T-cell (primary cell): ENCODE measurements at places on chromosomes 5 and 9.

- DNase-seq, result no peak
Measured at GRCh38 chr9:89404074-89404473, 85.8 kb downstream of the SECISBP2 start.

DNA sequence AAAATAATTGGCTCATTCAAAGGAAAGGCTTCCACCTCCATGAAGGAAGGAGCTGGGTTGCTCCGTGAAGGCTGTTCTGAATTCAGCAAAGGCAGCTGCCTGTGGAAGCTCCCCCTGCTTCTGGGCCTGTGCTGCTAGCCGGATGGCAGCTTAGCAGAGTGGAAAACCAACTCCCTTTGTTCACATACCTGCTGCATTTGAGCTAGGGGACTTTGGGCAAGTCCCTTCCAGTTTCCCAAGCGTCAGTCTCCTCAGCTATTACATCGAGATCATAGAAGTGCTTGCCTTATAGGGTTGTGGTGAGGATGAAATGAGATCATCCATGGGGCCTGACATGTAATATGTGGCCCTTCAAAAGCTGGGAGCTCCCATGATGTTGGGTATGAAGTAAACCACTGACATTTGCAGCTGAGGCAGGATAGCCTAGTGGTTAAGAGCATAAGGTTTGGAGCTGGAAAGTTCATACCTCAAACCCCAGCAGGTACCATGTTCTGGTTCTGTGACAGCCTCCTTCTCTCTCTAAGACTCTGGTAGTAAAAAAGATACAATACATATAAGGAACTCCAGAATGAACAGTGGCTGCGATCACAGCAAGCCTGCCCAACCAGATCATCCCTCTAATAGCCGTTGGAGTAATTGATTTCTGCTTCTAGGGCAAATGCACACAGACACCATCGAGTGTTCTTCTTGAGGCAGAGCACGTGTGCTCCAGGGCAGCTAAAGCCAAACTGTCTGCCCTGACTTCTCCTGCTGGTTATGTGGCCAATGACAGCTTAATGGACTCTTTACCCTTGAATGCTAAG is 11.0 kb upstream of the DENND1A start:
- no peak for DNase-seq

DNA sequence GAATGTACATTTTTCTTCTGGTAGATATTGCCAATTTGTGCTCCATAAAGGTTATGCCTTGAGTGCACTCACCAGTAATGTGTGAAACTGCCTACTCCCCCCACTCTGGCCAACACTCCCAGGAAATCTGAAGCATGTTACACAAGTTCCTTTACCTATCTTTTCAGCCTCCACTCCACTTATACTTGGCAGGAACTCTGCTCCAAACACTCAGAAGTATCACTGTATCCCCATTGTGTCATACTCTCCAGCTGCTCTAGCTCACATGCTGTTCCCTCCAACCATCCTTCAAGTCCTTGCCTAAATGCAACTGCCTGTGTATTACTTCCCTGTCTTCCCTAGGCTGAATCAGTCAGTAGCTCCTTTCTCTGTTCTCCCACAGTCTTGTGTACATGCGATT is 28.3 kb downstream of the POU4F3 start:
- DNase-seq, result no peak

DNA sequence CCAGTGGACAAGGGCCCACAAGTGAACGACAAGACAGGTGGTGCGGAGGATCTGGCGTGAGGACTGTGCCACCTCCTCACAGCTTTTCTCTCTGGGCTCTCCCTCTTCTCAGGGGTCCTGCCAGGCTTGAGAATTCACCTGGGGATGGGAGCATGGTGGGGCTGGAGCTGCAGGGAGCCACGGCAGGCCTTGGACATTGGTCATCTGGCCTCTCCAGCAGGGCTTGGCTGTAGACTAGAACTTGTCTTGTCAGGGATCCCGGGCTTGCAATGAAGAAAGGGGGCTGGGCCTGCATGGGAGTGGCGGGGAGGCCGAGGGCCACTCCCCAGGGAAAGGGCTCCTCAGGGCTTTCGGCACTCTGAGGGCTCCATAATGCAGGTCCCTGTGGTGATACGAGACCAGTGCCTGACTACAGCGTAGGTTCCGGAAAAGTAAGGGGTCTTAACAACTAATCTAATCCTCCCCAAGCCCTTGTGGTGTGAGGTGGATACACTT is 126.7 kb downstream of the MACROH2A1 start:
- DNase-seq, result no peak

- DNase-seq, result no peak
Measured at GRCh38 chr5:22719842-22720241, 133.3 kb downstream of the CDH12 start.

GRCh38 chr9:91835216-91835615 is 114.8 kb downstream of the ROR2 start:
- no peak for DNase-seq

- DNase-seq, result no peak
Measured at GRCh38 chr9:130626249-130626996, 38.0 kb upstream of the PRDM12 start.

DNA sequence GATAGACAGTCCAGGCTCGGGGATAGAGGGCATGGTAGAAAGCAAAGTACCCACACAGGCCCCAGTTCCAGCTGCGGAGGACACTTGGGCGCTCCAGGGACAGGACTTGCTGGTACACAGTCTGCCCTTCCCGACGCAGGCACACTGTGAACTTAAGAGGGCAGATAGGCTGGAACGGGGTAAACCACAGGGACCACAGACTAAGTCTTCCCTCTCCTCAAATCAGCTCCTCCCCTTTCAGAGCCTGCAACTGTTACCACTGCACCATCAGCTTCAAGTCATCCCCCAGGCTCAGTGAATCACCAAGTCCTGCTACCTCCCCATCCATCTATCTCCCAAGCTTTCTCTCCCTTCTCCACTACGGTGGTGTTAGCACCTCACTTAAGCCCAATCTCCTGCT is 7.3 kb downstream of the GBA2 start:
- DNase-seq, result no peak

DNA sequence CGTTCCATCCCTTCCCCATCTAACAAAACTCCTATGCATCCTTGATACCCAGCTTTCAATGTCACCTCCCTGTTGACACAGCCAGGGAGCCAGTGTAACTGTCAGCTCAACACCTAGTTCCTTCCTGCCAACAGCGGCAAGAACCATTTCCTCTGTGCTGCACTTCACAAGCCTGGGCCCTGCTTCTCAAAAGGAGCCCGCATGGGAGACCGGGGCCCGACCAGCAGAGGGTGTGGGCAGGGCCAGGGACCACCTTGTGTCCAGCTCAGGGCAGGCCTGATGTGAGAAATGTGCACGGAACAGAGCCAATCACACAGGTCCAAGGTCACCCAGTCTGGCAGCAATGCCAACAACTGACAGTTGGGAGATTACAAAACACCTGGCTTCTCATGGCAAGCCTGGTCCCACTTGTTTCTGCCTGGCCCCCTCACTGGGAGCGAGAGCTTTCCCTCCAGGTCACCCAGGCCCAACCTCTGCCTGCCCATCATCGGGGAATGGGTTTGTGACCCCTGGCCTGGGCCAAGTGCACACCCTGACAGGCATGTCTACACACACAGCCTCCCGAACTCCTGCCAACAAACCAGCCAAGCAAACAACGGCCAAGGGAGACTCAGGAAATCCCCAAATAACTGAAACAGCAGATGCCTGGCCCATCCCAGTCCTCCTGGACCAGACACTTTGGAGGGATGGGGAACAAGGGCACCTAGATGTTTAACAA is 3.1 kb downstream of the RNF44 start:
- DNase-seq, result peak; percentile 51

DNA sequence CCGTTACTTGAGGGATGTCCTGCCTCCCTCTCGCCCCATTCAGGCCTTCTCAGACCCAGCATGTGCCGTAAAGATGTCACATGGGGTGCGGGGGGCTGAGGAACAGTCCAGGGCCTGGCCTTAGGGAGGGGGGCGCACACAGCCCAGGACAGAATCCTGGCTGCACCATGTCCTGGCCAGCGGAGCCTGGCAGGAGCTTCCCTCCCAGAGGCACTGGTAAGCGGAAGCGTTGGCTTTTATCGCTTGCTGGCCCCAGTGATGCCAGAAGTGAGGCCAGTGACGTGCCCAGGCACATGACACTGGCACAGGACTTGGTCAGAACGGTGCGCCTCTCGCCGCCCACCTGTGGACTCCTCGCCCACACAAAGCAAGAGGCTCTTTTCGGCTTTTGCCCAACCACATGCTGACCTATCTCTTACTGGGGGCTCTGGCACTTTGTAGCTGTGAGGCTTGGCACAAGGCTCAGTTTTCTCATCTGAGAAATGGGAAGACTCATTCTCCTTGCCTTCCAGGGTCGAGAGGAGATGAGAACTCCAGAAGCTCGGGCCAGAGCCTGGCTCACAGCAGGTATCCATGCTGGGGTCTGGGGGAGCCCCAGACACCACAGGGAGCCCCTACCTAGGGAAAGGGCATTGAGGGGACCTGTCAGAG is 59.0 kb downstream of the LMX1B start:
- no peak for DNase-seq

- no peak for DNase-seq
Measured at GRCh38 chr5:96297867-96298266, 135.2 kb downstream of the PCSK1 start.

- no peak for DNase-seq
Measured at GRCh38 chr9:112072721-112073638, 102.1 kb downstream of the SUSD1 start.

GRCh38 chr5:75623846-75624245 is 12.6 kb downstream of the ANKDD1B start:
- no peak for DNase-seq

DNA sequence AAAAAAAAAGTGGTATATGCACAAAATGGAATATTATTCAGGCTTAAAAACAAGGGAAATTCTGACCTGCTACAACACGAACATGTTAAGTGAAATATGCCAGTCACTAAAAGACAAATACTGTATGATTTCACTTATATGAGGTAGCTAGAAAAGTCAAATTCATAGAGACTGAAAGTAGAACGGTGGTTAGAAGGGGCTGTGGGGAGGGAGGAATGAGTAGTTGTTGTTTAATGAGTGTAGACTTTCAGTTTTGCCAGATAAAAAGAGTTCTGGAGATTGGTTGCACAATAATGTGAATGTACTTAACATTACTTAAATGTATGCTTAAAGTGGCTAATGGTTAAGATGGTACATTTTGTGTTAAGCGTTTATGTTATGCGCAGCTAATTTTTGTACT is 79.5 kb upstream of the IL12B start:
- DNase-seq, result no peak

GRCh38 chr9:115350548-115350947 is 232.6 kb upstream of the TNC start:
- no peak for DNase-seq

DNA sequence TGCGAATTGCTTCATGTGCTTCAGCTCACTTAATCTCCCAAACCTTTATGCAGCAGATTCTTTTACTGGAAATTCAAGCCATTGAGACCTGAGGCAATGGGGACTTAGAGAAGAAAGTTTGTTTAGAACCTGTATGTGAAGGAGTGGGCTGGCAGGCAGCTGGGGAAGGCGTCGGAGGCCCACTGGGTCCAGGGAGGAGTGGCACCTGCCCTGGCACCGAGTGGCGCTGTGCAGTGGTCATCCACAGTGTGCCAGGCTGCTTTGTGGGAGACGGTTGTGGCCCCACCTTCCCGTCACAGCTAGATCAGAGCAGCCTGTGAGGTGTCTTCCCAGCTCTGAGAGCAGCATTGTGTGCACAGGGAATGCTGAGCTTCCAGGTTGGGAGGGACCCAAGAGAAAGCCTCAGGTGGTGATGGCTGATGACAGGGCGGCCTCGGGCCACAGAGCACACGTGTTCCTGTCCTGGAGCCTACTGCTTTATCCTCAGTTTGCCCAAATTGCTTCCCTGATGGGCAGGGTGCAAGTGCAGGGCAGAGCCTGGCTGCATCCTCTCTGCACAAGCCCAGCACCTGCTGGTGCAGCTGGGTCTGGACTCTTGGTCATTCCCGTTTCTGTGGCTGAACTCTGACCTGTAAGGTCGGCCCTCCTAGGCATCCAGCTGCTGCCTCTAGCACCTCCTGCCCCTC is 175.2 kb downstream of the CACNA1B start:
- DNase-seq, result no peak

DNA sequence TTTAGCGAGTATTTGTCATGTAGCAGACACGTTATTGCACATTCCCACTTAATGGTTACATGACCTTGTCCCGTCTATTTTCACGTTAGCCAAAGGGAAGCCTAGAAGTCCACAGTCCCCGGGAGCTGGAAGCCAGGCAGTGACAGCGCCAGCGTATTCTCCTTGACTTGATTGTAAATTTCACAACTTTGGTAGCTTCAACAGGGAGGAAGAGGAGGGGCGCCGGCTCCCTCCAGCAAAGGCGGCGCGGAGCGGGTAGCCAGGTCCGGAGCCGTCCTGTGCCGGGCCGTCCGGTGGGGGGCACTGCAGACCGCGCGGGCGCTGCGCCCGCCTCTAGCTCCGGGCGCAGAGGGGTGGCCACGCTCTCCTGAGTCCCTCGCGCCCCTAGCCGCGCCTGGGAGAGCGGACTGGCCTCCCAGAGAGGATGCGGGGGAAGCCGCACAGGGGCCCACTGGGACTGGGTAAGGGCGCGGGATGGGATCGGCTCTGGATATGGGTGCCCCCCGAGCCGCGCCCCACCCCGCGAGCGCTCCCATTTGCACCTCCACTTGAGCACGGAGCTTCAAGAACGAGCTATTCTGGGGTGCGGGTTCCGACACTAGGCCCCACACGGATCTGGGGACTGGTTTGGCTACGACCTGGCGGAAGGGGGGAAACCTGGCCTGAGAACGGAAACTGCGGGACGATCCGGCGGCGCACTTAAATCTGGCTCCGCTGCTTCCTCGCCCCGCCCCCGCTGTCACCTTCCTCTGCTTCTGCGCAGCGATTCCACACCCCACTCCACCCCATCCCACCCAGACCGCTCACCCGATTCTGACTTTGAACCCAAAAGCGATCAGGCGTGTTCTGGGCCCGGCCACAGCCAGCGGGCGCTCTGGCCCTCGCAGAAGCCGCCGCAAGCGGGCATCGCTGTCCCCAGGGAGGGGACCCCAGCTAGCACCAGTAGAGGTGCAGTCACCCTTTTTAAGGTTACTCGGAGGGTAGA is 23.8 kb downstream of the KLF4 start:
- no peak for DNase-seq

- no peak for DNase-seq
Measured at GRCh38 chr9:113129884-113130283, 20.9 kb upstream of the SLC31A2 start.

- no peak for DNase-seq
Measured at GRCh38 chr5:111749303-111750026, 7.5 kb downstream of the NREP start.

- no peak for DNase-seq
Measured at GRCh38 chr9:90999425-91000397, 198.1 kb downstream of the SYK start.
